ENCODE measurements at places on chromosomes 5 and 9.

GRCh38 chr9:77751341-77752091 lies 103.4 kb upstream of the GNA14 start:
- H3K36me3 ChIP-seq, result no peaks in the 10 kb centered on the region
- H3K4me3 ChIP-seq, result no peak overlapping the region
- H3K27me3 ChIP-seq, result no peaks in the 10 kb centered on the region
- no peaks in the 10 kb centered on the region for H3K4me1 ChIP-seq
- DNase-seq, result peak; percentile 36

DNA sequence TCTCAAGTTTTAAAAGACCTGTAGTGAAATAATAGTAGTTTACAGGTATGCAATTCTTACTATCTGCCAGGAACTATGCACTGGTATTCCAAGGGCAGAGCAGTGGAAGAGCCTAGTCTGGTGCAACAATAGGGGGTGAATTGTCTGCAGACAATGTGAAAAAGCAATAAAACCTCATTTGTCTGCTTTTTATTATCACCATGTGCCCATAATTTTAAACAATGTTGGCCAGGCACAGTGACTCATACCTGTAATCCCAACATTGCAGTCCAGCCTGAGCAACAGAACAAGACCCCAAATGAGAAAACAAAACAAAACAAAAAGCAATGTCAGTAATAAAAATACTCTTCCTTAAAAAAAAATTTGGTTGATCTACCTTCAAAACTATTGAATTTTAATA lies 12.2 kb upstream of the SLC44A1 start:
- no peaks in the 10 kb centered on the region for H3K36me3 ChIP-seq
- H3K27me3 ChIP-seq, result no peaks in the 10 kb centered on the region
- DNase-seq, result no peak
- no peak overlapping the region for H3K4me3 ChIP-seq
- no peaks in the 10 kb centered on the region for H3K4me1 ChIP-seq
- H3K27ac ChIP-seq, result no peak overlapping the region

DNA sequence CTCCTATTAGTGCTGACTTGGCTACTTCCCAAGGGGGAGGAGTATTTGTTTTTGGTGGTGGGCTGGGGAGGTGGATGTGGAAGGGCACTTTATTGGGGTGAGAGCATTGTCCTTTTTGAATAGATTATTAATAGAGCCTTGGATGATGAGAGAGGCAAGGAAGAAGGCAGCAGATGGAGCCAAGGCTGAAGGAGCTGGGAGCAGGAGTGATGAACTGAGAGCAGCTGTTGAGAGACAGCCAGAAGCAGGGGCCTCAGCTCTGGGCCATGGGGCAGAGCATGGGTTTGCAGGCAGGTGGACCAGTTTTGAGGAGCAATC lies 29.6 kb downstream of the RGS3 start:
- no peak overlapping the region for H3K27ac ChIP-seq

- H3K27me3 ChIP-seq, result no peaks in the 10 kb centered on the region
- no peak for DNase-seq
- H3K27ac ChIP-seq, result no peak overlapping the region
- H3K4me3 ChIP-seq, result no peak overlapping the region
These were observed 243.5 kb upstream of the CCNG1 start for GRCh38 chr5:163193886-163194285.

- H3K4me1 ChIP-seq, result no peaks in the 10 kb centered on the region
- H3K36me3 ChIP-seq, result no peaks in the 10 kb centered on the region
- DNase-seq, result no peak
- H3K4me3 ChIP-seq, result no peak overlapping the region
These were observed 55.2 kb downstream of the ANXA1 start for GRCh38 chr9:73206851-73207250.

DNA sequence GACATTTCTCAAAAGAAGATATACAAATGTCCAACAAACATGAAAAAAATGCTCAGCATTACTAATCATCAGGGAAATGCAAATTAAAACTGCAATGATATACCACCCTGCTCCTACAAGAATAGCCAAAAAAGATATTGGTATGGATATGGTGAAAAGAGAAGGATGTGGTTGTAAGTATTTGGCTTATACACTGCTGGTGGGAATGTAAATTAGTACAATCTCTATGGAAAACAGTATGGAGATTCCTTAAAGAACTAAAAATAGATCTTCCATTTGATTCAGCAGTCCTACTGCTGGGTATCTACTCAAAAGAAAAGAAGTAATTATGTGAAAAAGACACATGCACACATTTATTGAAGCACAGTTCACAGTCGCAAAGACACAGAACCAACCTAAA lies 67.6 kb upstream of the RUSC2 start:
- no peak for DNase-seq
- no peaks in the 10 kb centered on the region for H3K4me1 ChIP-seq
- no peaks in the 10 kb centered on the region for H3K36me3 ChIP-seq
- peaks cover 6% of the 10 kb centered on the region for H3K27me3 ChIP-seq
- H3K27ac ChIP-seq, result no peak overlapping the region

DNA sequence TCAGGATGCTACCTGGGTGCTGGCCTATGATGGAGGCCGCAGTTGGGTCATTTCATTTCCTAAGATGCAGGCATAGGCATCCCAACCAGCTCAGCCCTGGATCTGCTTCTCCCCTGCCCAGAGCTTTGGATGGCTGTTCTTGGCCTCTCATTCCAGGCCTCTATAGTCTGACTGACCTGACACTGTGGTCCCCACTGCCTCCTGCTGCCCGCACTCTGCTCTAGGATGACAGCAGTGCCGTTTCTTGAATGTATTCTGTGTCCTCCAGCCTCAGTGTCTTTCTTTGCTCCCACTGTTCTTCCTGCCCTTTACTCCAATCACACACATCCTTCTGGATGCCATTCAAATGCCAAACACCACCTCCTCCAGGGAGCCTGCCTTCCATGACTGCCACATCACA lies 235.7 kb downstream of the HSPA4 start:
- DNase-seq, result peak; percentile 36
- H3K4me3 ChIP-seq, result no peak overlapping the region
- no peaks in the 10 kb centered on the region for H3K36me3 ChIP-seq

GRCh38 chr5:140808889-140809291 lies 2.0 kb downstream of the PCDHA4 start:
- H3K4me1 ChIP-seq, result no peaks in the 10 kb centered on the region
- DNase-seq, result no peak
- H3K36me3 ChIP-seq, result no peaks in the 10 kb centered on the region
- no peak overlapping the region for H3K27ac ChIP-seq

DNA sequence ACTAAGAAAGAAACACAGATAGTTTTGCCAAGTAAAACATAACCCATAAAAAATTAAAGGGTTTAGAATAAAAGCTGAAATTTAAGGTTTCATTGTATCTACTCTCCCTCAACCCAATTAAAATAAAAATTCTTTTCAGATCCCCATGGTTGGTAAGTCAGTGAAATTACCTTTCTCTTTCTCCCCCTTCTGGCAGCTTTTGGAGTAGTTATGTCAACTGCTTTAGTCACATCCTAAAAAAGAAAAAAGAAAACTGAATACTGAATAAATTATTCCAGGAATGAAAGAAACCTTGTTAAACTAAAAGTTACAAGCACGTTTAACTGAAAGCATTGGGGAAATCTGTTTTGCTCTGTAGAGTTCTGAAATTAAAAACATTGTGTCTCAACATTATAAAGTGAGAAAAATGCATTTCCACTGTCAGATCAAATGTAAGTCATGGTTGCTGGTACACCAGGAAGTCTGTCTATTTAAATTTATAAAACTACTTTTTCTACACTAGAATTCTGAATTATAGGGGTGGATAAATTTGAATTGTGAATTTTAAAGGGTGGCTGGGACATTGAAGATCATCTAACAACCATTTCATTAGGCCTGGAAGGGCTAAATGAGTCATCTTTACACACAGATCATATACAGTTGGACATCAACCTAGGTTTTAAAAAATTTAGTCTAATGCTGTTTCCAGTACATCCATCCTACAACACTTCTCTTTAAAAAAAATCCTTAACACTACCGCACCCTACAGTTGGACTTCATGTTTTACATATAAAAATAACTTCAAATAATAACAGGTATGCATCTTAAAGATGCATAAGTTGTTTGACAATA lies 24.7 kb downstream of the PSIP1 start:
- H3K27me3 ChIP-seq, result no peaks in the 10 kb centered on the region
- H3K4me3 ChIP-seq, result no peak overlapping the region
- peak overlapping the region; percentile 6 for H3K27ac ChIP-seq
- DNase-seq, result peak; percentile 16
- peaks cover 28% of the 10 kb centered on the region for H3K36me3 ChIP-seq

DNA sequence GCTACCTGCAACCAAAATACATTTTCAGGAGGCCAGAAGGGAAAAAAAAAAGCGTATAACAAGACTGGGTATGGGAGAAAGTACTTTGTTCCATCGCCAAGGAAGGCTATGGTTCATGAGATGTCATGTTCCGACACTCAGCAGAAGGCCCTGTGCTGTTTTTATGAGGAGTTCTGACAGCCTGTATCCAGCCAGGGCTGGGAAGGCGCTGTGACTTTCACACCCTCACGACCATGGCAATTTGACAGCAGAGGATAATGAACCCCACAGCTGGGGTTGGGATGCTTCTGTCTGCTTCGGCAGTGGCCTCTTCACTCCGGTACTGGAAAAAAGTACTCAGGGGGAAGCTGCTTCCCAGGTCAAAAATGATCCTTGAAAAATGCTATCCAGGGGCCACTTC lies 154.4 kb downstream of the PRELID2 start:
- no peak overlapping the region for H3K27ac ChIP-seq
- H3K4me1 ChIP-seq, result no peaks in the 10 kb centered on the region
- H3K27me3 ChIP-seq, result no peaks in the 10 kb centered on the region
- H3K36me3 ChIP-seq, result no peaks in the 10 kb centered on the region

DNA sequence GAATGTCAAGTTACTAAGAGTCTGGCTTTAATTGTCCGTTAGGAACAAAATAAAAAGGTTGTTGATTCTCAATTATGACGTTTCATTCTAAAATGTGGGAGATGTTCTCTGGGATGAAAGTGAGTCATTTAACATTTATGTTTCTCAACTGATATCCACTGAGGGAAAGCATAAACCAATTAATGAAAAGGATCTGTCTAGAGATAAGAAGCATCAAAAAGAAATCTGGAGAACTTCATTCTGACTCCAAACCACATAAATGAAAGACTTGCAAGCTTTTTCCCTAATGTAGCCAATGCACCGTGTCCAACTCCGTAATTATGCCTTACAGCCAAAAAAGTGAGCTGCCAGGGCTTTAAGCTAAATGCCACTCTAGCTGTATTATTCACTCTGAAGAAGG lies 654.2 kb downstream of the TLE1 start:
- H3K27ac ChIP-seq, result no peak overlapping the region
- no peak overlapping the region for H3K4me3 ChIP-seq
- H3K4me1 ChIP-seq, result no peaks in the 10 kb centered on the region
- H3K36me3 ChIP-seq, result no peaks in the 10 kb centered on the region
- H3K27me3 ChIP-seq, result no peaks in the 10 kb centered on the region

GRCh38 chr9:33378121-33378795 lies 24.1 kb downstream of the AQP7 start:
- DNase-seq, result no peak
- no peak overlapping the region for H3K4me3 ChIP-seq
- H3K4me1 ChIP-seq, result no peaks in the 10 kb centered on the region
- H3K36me3 ChIP-seq, result no peaks in the 10 kb centered on the region

GRCh38 chr5:30574761-30575160 lies 618.7 kb upstream of the CDH6 start:
- no peak overlapping the region for H3K4me3 ChIP-seq
- H3K4me1 ChIP-seq, result no peaks in the 10 kb centered on the region
- H3K27me3 ChIP-seq, result no peaks in the 10 kb centered on the region
- DNase-seq, result no peak
- H3K27ac ChIP-seq, result no peak overlapping the region

GRCh38 chr5:178435321-178436238 lies 154.6 kb downstream of the COL23A1 start:
- no peak for DNase-seq
- H3K36me3 ChIP-seq, result no peaks in the 10 kb centered on the region
- no peak overlapping the region for H3K27ac ChIP-seq
- no peaks in the 10 kb centered on the region for H3K4me1 ChIP-seq
- no peaks in the 10 kb centered on the region for H3K27me3 ChIP-seq

- H3K36me3 ChIP-seq, result no peaks in the 10 kb centered on the region
- no peak for DNase-seq
- no peak overlapping the region for H3K4me3 ChIP-seq
- H3K4me1 ChIP-seq, result no peaks in the 10 kb centered on the region
- H3K27ac ChIP-seq, result no peak overlapping the region
These were observed 662.1 kb upstream of the CDH9 start for GRCh38 chr5:27700526-27700925.

- no peak overlapping the region for H3K27ac ChIP-seq
- DNase-seq, result no peak
- no peak overlapping the region for H3K4me3 ChIP-seq
- H3K36me3 ChIP-seq, result no peaks in the 10 kb centered on the region
- no peaks in the 10 kb centered on the region for H3K27me3 ChIP-seq
These were observed 17.3 kb upstream of the TGFBI start for GRCh38 chr5:136011414-136012001.

DNA sequence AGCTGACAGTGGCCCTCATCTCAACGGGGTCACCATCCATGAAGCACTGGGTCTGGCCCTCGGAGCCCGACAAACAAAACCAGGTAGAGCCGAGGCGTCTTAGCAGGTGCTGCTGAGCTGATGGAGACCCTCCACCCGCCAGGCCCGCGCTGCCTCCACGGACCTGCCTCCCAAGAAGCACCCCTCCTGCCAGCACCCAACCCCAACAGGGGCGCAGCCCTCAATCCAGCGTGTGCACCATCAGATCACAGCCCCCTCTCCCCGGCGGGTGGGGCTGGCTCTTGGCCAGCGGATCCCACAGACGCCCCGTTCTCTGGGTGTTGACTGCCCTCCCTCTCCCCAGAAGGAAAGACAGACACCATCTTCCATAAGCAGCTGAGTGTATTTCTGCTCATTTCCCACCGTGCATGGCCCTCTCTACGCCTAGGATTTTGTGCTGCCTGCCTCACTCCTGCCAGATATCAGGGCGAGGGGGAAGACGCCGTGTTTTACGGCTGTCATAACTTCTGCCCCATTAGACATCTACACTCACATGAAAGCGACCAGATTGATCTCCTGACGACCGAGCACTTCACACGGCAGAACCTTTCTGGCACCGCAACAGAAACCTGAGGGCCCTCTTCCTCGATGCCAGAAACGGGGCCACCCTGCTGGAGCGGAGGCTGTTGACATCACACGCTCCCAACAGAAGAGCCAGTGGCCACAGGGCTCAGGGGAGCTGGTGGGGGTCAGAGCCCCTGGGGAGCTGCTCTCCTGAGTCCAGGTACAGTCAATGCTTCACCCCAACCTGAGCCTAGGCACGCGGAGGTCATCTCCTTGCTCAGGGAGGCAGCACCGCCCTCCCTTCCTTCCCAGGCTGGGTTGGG lies 12.4 kb downstream of the NACC2 start:
- no peak for DNase-seq
- H3K4me1 ChIP-seq, result no peaks in the 10 kb centered on the region
- H3K27me3 ChIP-seq, result no peaks in the 10 kb centered on the region
- H3K27ac ChIP-seq, result no peak overlapping the region

GRCh38 chr5:38149815-38150195 lies 108.6 kb upstream of the EGFLAM start:
- H3K27ac ChIP-seq, result no peak overlapping the region
- no peak for DNase-seq
- no peaks in the 10 kb centered on the region for H3K27me3 ChIP-seq
- H3K36me3 ChIP-seq, result no peaks in the 10 kb centered on the region

- H3K27me3 ChIP-seq, result peaks cover 2% of the 10 kb centered on the region
- DNase-seq, result no peak
- H3K4me1 ChIP-seq, result peaks cover 15% of the 10 kb centered on the region
- no peak overlapping the region for H3K4me3 ChIP-seq
- H3K27ac ChIP-seq, result no peak overlapping the region
These were observed 2.7 kb downstream of the NXNL2 start for GRCh38 chr9:88537761-88538091.
